ENCODE measurements at places on chromosomes 12 and 14. TPM values are rescaled to one million over a fixed set of nuclear protein-coding genes. Genes with fewer than 3 reads are reported as not detected.

LYZ gene
- total RNA-seq = 99.9 TPM

OTUB2 gene
- total RNA-seq = 0.71 TPM

RNF34 gene
- total RNA-seq = 55.5 TPM

OAS2 gene
- 21.2 TPM for total RNA-seq

AQP6 gene
- not detected for total RNA-seq

LMO3 gene
- total RNA-seq = 49.5 TPM

NANOG gene
- 0.27 TPM for total RNA-seq

KRT80 gene
- 0.41 TPM for total RNA-seq

NRXN3 gene
- total RNA-seq = 33.3 TPM

MRPL52 gene
- total RNA-seq = 17.3 TPM

RNASE2 gene
- total RNA-seq = 7.2 TPM

GPR132 gene
- total RNA-seq = 18.6 TPM

SLC22A17 gene
- total RNA-seq = 55.1 TPM

KRT71 gene
- not detected for total RNA-seq

ADGRD1 gene
- total RNA-seq = 21.3 TPM

CRIP1 gene
- total RNA-seq = 75.4 TPM

C12orf50 gene
- total RNA-seq = not detected

GEMIN2 gene
- 9.5 TPM for total RNA-seq

KLHL33 gene
- 0.42 TPM for total RNA-seq

POTEG gene
- total RNA-seq = not detected

ADCY6 gene
- total RNA-seq = 102 TPM

Measured in thoracic aorta (tissue), 2 donors.